ENCODE measurements at places on chromosomes 13 and 19.

- DNase-seq = no peak
Measured at GRCh38 chr19:34926361-34926684, 380 bp upstream of the ZNF30 start.

- DNase-seq = no peak
Measured at GRCh38 chr13:113876346-113877148, 12.7 kb upstream of the GAS6 start.

GRCh38 chr13:52847682-52848432, 583 bp downstream of the PCDH8 start:
- DNase-seq = no peak

DNA sequence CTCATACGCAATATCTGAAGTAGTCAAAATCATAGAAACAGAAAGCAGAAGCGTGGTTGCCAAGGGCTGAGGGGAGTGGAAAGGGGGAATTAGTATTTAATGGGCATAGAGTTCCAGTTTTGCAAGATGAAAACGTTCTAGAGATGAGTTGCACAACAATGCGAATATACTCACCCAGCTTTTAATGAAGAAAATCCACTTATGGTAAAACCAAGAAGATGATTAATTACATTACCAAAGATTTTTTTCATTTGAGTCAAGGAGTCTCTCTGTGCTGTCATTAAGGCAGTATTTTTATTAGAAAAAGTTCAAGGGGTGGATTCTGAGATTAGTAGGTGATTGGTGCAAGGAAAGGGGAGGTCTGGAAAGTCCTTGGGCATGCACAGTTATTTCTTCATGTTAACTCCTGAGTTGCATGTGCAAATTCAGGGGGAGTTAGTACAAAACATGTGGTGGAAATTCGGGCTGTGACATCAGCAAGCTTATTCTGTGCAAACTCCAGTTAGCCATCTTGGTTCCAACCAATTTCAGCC, 6.9 kb upstream of the CBY2 start:
- no peak for DNase-seq

GRCh38 chr13:63288576-63288975, 1872.9 kb upstream of the PCDH20 start:
- no peak for DNase-seq

DNA sequence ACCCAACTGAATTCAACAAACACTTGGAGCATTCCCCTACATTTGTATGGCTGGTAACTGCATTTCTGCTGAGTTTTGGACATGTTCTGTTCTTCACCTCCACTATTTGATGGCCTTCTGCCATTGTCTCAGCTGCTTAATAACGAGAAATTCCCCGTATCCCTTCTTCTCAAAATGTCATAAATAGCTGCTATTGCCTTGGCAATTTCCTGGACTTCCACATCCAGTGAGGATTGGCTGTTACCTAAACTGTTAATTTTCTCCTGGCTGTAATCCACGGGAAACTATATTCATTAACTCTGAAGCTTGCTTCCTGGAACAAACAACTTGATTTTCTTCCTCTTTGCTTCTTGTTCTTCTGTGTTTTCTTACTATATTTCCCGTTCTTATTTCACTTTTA, 69.5 kb upstream of the TDRD3 start:
- DNase-seq = no peak

DNA sequence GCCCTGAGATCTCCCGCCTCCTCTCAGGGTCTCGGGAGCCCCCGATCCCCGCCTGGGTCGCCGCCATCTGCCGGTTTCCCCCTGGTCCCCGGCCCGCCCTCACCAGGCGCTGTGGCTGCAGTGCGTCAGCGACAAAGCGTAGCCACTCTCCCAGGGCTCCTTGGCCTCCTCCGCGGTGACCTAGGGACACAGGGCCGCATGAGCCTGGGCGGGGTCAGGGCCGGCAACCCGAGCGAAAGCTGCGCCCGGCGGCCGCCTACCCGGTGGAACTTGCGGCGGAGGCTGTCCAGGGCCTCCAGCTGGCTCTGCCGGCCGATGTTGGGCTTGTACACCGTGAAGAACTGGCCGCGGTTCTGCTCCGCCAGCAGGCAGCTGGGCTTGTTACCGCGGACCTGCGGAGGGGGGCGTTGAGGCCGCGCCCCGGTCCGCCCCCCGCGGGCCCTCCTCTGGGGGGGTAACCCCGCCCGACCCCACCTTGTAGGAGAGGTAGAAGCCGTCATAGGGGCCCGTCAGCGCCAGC, 5.3 kb downstream of the GPX4 start:
- DNase-seq = no peak

DNA sequence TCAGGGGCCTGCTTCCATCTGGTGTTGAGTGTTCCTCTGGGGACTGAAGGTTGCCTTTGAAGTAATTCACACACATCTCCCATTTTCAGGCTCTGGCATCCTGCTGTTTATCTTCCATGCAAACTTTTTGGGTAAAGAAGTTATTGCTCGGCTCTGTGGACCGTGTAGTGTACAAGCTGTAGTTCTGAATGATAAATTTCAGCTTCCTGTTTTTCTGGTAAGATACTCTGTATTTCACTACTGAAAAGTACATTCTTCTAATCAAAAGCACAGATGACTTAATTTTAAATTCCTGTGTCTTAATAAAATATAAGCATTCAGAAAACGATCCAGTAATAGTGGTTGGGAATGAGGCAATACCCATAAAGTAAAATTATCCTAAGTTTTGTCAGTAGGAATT, 36.7 kb downstream of the MPHOSPH8 start:
- no peak for DNase-seq

- no peak for DNase-seq
Measured at GRCh38 chr13:93947651-93948050, 531.8 kb downstream of the DCT start.

DNA sequence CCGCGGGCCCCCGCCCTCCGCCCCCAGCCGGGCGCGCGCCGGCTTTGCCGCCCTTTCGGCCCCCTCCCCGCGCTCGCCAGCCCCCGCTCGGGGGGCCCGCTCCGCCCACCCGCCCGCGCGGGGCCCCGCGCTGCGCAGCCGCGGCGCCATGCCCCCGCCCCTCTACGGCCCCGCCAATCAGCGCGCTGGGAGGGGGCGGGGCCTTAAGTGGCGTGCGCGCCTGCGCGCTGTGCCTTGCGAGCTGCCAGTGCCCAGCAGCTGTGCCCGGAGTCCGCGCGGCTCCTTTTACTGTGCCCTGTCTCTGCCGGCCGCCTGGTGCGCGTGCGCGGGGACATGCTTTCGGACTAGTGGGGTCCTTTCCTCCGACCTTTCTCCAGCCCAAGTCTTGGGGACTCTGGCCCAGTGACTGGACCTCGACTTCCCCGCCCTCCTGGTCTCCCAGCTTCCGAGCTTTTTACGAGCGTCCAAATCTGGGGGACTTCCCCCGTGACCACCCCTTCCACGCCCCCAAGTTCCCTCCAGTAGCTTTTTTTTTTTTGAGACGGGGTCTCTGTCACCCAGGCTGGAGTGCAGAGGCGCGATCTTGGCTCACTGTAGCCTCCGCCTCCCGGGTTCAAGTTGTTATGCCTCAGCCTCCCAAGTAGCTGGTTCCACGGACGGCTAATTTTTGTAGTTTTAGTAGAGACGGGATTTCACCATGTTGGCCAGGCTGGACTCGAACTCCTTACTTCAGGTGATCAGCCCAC, at the start of gene MBD3:
Gene MBD3, minus strand, starts transcription at position 111 of the 746 bp plus-strand sequence. CDS start 234 bp downstream, outside the sequence.
- peak; percentile 96 for DNase-seq

DNA sequence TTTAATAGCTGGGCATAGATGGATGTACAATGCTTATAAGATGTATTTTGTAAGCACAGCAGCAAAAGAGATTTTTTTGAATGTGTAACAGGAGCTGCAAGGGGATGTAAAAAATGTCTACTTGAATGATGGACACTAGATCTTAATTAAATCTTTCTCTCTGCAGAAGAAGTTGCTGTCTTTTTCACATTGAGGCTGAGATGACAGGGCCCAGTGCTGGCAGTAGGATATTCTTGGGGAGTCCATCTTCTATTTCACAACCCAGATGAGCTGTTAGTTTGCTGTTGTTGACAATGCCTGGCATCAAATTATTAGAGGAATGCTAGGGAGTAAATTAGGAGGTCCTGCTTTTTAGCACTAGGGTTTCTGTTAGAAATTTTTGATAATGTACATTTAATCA, 698.7 kb downstream of the SLITRK5 start:
- DNase-seq = no peak

DNA sequence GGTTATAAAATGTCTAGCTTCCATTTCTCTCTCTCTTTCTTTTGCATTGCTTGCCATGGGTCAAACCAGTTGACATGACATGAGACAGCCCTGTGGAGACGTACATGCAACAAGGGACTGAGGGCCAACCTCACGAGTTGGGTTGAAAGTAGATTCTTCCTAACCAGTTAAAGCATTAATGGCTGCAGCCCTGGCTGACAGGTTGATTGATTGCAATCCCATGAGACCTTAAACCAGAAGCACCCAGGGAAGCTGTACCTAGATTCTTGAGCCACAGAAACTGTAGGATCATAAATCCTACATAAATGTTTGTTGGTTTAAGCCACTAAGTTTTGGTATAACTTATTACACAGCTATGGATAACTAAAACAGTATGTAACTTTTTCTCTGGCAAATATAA, 373.8 kb downstream of the DACH1 start:
- no peak for DNase-seq

GRCh38 chr13:33057019-33057780, 41.0 kb downstream of the KL start:
- DNase-seq = no peak

DNA sequence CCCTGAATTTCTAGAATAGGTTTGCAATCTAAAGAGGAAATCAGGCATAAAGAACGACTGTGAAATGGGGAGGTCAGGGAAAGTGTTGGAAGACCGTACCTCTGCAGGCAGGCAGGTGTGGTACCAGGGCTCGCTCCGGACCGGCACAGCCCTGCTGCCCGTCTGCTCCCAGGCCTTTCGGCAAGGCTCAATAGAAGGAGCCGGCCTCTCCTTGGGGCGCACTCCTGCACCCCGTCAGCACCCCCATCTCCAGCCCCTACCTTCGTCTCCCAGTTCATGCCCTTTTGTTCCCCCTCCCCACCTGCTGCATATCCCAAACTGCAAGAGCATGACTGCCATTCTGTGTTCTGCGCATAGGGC, 139.8 kb upstream of the SOX1 start:
- no peak for DNase-seq

DNA sequence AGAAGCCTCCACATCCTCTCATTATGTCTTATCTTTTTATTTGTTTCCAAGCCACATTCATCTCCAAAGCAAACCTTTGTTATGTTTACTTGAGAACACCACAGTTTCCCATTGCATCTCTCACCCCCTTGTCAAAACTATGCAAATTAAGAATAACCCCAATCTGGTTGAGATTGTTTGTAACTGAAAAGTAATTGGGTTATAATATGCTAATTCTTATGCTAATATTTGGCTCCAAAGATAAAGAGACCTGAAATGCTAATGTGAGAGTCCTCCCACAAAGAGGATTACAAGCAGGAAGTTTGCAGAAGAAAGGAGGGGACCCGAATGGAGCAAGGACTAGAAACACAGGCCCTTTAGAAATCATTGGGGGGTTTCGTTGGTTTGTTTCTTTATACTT, 92.9 kb upstream of the UBL3 start:
- no peak for DNase-seq

GRCh38 chr13:23956106-23956505, 58.8 kb upstream of the C1QTNF9B start:
- DNase-seq = no peak

DNA sequence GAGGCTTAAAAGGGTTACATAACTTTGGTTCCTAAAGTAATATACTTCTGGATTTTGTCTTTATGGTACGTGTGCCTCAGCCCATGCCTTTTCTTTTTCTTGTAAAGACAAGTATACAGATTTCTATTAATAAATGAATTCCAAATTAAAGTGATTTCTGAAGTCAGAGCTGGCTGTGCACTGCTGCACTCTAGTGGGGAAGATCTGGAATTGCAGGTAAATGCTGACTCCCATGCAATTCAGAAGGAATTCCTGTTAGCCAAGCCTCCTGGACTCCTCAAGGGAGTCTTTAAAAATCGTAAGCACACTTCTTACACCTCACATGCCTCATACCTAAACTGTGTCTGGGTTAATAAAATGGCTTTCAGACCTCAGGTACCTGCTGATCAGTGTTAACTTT, 118.4 kb upstream of the SLC7A1 start:
- no peak for DNase-seq

GRCh38 chr19:38537071-38537936, 80.4 kb downstream of the MAP4K1 start:
- no peak for DNase-seq

- DNase-seq = no peak
Measured at GRCh38 chr19:2140138-2140569, 11.2 kb downstream of the AP3D1 start.

DNA sequence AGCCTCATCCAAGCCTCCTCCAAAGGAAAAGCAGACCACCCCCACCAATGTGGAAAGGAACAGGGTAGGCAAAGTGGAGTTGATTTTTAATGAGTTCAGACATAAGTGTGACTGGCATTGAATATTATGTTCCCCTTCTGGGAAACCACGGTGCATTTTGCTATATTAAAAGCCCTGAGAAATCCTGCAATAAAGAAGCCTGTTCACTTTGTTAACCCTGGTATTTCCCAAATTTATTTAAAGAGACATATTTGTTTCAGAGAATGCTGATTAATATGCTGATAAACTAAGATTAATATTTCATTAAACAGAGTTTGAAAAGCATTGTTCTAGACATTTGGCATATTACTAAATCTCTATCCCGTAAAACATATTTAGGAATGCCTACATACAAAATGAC, 151.4 kb downstream of the FGF14 start:
- no peak for DNase-seq

DNA sequence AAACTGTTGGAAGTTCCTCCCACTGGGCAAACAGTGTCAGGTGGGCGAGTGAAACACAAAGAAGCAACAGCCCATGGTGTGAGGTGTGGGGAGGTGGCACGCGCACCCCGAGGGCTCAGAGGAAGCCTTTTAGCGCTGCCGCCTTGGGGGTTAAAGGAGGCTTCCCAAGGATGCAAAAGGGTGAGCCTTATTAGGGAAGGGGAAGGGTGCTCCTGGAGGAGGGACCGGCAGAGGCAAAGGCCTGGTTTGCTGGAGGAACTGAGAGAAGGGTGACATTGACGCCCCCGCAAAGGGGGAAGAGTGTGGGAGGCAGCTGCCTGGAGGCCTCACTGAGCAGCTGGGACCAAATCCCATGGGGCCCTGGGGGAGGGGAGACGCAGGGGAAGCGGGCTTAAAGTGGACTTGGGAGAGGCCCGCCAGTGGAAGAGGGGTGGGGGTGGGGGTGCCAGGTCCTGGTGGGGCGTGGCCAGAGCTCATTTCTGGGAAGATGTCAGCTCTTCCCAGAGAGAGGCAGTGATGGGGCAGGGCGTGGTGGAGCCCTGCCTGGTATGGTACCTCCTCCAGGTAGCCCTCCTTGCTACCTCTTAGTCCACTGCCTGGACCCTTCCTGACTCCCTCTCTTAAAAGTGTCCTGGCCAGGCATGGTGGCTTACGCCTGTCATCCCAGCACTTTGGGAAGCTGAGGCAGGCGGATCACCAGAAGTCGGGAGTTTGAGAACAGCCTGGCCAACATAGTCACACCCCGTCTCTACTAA, 12.0 kb upstream of the FCHO1 start:
- DNase-seq = no peak

GRCh38 chr19:53982611-53983010, 8.8 kb upstream of the CACNG6 start:
- DNase-seq = no peak

DNA sequence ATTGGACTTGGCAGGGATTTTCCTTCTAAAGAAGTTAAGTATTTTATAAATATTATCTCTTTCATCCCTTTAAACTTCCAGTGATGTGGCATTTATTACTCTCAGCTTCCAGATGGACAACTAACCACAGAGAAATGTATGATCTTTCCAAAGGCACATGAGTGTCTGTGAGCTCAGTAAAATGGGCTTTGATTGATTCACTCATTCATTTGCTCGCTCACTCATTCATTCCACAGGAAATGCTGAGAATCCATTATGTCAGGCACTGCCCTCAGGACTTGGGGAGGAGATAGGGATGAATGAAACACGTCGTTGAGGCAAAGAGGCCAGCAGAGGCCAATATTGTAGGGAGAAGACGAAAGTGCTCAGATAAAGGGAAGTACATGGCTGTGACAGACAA, 359.3 kb downstream of the EFNB2 start:
- no peak for DNase-seq
